ENCODE measurements at places on chromosomes 1 and 21. TPM values are rescaled to one million over a fixed set of nuclear protein-coding genes. Genes with fewer than 3 reads are reported as not detected.

DNA sequence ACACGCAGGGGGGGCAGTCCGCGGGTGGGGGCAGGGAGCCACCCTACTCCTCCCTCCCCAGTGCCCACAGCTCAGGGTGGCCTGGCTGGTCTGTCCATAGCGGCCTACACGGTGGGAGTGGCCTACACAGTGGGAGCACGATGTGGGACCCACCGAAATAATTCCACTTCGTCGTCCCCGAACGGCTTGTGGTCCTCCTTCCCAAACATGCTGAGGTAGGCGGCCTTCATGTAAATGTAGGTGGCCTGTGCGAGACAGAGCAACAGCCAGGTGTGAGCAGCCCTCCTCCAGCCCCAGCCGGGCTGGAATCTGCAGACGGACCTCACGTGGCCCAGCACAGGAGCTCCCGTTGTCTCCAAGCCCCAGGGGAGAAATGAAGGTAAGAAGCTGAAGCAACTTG, 34.4 kb downstream of the TTC39A start:
- DNase-seq, result no peak

- no peak for DNase-seq
Observed at GRCh38 chr1:183030053-183030452, 6.8 kb downstream of the LAMC1 start.

DNA sequence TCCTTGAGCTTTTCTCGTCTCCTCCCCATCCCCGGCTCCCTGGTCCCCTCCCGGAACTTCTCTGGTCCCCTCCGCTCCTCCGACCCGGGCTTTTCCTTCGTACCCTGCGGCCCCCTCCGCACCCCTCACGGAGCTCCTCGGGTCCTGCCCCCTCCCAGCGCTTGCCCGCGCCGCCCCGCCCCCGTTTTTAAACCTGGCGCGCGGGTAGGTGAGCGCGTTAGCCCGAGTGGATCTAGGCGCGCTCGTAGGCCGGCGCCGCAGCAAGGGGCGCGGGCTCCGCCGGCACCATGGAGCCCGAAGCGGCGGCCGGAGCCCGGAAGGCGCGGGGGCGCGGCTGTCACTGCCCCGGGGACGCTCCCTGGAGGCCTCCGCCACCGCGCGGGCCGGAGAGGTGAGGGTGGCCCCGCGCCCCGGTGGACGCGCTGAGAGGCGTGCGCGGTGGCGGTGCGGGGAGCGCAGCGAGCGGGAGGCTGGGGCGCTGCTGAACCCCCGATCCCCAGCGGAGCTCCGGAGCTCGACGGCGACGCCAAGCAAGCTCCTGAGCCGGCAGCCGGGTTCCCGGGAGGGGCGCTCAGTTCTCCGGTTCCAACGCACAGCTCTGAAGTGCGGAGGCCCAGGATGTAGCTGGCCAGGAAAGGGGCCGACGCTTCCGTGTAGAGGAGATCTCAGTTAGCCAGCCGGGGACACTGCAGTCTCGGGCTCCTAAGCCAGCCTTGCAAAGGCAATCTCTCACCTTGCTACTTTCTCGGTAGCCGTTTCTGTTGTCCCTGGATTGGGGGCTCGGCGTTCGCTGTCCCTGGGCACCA, at the start of gene RIPPLY3:
Gene RIPPLY3, plus strand, starts transcription at position 217 of the 806 bp plus-strand sequence. Its CDS starts 71 bp downstream, at position 288.
- peak; percentile 28 for DNase-seq

DNA sequence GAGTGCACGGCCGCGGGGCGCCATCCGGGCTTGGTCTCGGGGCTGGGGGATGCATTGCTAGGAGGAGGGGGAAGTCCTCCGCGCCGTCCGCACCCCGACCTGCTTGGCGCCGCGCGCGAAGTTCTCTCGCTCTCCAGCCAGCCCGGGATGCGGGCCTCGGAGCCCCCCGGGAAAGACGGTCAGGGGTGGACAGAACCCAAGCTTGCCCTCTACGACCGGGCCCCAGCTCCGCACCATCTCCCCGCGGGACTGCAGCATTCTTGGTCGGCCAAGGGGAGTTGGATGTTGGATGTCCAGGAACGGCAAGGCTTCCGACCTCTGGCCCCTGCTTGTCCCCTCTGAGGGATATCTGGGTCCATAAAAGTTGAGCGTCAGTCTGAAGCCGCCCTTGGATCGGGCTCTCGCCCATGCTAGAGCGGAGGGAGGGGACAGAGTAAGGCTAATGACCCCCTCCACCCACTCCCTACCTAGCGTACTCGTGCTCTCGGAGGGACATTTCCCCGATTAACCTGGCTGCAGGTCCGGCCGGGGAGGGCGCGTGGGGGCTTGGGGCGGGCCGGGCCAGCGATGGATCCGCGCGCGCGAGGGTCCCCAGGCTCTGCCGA, 522 bp downstream of the DISP3 start:
- no peak for DNase-seq

- DNase-seq, result no peak
Observed at GRCh38 chr1:69524015-69524414, 43.7 kb upstream of the LRRC7 start.

DNA sequence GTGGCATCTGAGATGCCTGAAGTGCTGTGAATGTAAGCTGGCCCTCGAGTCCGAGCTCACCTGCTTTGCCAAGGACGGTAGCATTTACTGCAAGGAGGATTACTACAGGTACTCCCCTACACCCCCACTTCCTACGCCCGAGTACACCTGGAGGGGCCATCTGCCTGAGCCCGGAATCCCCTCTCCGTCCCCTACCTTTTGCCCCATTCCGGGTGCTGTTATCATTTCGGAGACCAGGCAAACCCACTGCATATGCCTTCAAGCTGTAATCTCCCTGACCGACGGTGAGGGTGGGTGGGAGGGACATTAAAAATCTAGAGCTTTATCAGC, 2.9 kb downstream of the LHX9 start:
- DNase-seq, result no peak

Gene PRKCZ
- 11.1 TPM for total RNA-seq

Gene IRF6
- 2.4 TPM for total RNA-seq

DNA sequence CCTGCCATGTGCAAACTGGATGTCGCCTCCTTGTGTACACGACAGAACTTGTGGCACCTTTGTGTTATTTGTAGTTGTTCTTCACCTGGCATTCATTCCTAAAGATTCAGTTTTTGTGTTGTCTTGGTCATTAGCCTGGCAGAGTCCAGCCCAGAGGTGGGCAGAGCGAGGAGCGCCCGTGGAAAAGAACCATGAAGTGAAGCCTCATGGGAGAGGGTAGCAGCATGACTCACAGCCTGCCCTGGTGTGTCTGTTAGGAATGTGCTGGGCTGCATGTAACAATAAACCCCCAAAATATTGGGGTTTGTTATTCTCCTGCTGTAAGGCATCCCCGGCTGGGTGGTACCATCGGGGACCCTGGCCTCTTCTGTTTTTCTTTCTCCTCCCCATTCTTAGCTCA, 124.9 kb upstream of the TMEM51 start:
- no peak for DNase-seq

Data from activated naive CD8-positive, alpha-beta T cell treated with anti-CD3 and anti-CD28 coated beads for 36 hours (primary cell).